ENCODE measurements at places on chromosomes 12 and 14.
A peak's percentile ranks its signal among the peaks of the same experiment; 100 is the strongest.

- DNase-seq: no peak
Measured at GRCh38 chr14:69314327-69314726, 54.4 kb downstream of the GALNT16 start.

GRCh38 chr14:70359076-70359424 is 433 bp downstream of the COX16 start:
- DNase-seq: no peak

DNA sequence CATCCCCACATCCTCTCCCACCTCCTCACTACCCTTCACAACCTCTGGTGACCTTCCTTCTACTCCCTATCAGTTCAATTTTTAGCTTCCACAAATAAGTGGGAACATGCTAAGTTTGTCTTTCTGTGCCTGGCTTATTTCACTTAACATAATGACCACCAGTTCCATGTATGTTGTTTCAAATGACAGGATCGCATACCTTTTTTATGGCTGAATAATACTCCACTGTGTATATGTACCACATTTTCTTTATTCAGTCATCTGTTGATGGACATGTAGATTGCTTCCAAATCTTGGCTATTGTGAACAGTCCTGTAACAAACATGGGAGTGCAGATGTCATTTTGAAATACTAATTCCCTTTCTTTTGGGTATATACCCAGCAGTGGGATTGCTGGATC is 98.7 kb downstream of the TRMT5 start:
- DNase-seq: no peak

DNA sequence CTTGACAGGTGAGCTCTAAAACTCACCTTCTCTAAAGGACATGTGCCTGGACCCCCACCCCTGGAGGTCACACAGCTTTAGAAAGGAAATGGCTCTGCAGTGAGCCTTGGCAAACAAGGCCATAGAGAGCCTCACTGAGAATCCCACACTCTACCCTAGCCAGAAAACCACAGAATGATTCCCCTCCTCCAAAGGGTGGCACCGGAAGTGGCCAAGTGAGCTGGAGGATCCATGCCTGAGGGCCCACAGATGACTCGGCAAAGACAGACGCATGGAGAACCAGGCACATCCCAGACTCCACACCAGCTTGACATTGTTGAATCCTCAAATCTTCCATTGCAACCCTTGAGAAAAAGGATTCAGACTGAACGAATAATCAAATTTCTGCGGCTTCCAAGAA is 54.2 kb upstream of the PTHLH start:
- DNase-seq: peak; percentile 87

GRCh38 chr12:5567016-5567725 is 135.3 kb downstream of the NTF3 start:
- DNase-seq: no peak

Data from EH (cell line).